ENCODE measurements at places on chromosomes 12 and 14.

- DNase-seq = no peak
Observed at GRCh38 chr12:97452230-97452629, 10.4 kb upstream of the RMST start.

GRCh38 chr12:4279198-4279690 lies 5.7 kb downstream of the CCND2 start:
- DNase-seq = no peak

- no peak for DNase-seq
Observed at GRCh38 chr12:22374508-22374907, 40.0 kb upstream of the ST8SIA1 start.

DNA sequence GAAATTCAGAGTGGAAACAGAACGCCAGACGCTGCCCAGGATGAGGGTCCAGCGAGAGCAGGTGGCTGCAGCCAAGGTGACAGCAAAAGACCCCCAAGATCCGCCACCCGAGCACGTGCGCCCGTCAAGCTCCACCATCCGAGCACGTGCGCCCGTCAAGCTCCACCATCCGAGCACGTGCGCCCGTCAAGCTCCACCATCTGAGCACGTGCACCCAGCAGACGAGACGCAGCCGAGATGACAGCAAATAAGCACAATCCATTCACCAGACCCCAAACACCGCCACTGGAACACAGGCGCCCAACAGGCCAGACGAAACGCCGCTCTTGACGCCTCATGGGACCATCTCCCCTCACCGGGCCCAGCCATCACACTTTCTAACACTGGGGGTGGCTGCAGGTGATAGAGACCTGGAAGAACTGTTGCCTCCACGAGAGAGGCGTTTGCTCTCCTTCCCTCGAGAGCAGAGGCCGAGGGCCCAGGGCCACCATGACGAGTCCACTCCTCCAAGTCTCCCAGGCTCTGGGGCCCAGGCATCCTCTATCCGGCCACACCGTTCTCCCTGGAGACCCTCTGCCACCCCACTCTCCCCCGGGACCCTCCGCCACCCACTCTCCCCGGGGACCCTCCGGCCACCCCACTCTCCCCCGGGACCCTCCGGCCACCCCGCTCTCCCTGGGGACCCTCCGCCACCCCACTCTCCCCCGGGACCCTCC lies 62.1 kb upstream of the GALNT9 start:
- no peak for DNase-seq

- DNase-seq = no peak
Observed at GRCh38 chr12:92732716-92733115, 29.9 kb downstream of the PLEKHG7 start.

DNA sequence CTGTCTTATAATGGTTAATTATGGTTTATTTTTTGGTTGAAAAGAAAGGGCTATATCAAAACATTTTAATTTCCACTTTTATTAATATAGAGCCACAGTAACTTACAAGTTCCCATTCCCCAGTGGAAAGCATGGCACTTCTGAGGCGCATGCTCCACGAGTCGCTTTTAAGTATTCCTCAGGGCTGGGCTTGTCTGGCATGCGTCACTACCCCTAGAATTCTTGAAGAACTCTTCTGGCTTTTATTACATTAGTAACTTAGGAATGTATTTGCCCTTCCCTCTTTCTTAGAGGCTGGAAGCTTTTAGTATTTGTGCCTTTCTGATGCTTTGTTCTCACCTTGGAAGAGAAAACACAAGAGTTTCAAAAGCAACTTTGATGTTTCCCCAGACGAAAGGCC lies 81.1 kb downstream of the ESR2 start:
- no peak for DNase-seq

- no peak for DNase-seq
Observed at GRCh38 chr14:71647086-71647784, 285.0 kb upstream of the RGS6 start.

DNA sequence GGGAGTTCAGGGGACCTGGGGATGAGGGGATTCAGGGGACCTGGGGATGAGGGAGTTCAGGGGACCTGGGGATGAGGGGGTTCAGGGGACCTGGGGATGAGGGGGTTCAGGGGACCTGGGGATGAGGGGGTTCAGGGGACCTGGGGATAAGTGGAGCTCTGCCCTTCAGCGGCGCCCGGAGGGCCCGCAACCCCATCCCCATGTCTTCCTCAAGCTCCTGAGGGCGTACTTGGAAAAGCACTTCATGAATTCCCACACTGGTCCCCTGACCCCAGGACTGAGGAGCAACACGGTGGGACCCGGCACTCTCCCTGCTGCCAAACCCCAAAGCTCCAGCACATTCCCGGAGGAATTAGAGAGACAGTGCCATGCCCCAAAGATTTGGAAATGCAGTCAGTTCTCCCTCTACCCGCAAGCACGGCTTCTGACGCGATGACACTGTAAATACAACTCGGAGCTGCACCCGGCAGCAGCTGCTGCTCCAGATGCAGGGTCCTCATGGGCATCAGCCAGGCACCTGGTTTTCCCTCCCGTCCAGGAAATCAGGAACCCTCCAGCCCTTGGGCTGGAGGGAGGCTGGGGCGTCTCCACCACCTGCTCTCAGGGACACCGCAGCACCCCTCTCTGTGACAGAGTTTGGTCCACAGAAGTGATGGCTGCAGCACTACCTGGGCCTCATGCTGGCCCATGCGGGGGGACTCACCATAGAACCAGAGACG lies 32.8 kb upstream of the C14orf180 start:
- no peak for DNase-seq

DNA sequence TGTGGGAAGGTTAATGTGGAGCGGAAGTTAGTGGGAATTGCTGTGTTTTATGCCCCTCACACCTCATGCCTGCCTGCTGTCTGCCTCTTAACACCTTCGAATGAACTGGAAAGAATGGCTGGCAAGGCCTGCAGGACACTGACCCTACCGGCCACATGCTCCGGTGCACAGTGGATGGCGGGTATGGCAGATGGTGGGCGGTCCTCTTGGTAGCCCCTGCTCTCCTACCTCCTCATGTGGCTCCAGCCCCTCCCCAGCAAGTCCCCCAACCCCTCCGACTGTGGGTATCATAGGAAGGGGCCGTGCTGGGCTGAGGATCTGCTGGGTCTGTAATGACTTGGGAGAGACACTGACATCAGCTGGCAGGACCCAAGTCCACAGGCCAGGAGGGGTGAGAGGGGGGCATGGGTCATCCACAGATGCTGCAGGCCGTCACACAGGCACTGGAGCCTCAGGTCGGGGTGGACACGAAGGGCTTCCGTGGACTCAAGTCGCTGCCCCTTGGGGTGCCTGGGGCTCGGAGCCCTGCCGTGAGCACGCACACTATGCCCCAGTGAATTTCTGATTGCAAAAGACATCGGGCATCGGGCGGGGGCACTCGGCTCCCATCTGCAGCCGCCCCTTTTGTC lies 77.4 kb downstream of the KIF26A start:
- no peak for DNase-seq
